ENCODE measurements at places on chromosomes 5 and 9. TPM values are rescaled to one million over a fixed set of nuclear protein-coding genes. Genes with fewer than 3 reads are reported as not detected.
A peak's percentile ranks its signal among the peaks of the same experiment; 100 is the strongest.

- peaks cover 29% of the 10 kb centered on the region for H3K36me3 ChIP-seq
- no peaks in the 10 kb centered on the region for H3K27me3 ChIP-seq
- no peak overlapping the region for H3K4me3 ChIP-seq
- no peak for DNase-seq
Observed at GRCh38 chr5:16756692-16757091, 139.9 kb upstream of the RETREG1 start.

GRCh38 chr9:89702401-89702800, 97.6 kb downstream of the GADD45G start:
- no peak overlapping the region for H3K4me3 ChIP-seq
- DNase-seq = no peak

- peaks cover 59% of the 10 kb centered on the region for H3K27me3 ChIP-seq
- H3K36me3 ChIP-seq = no peaks in the 10 kb centered on the region
- H3K4me1 ChIP-seq = peaks cover 6% of the 10 kb centered on the region
- no peak overlapping the region for H3K27ac ChIP-seq
Observed at GRCh38 chr9:107471552-107471951, 18.0 kb downstream of the KLF4 start.

DNA sequence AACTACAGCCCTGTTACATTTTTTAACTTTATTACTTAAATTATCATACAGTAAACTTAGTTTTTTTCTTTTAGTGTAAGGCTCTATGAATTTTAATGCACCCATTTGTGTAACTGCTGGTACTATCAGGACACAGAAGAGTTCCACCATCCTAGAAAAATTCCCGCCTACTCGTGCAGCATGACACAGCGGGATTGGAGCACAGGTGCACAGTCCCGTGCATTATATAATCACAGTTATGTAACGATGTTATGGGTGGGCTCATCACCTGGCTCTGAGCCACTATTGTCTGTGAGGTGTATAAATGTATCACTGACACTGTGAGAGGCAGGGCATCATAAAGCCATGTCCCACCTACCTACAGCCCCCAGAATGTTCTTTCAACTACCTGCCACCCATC, 80.7 kb downstream of the DRD1 start:
- no peaks in the 10 kb centered on the region for H3K36me3 ChIP-seq
- H3K4me1 ChIP-seq = no peaks in the 10 kb centered on the region
- peaks cover 27% of the 10 kb centered on the region for H3K27me3 ChIP-seq
- no peak overlapping the region for H3K27ac ChIP-seq

GRCh38 chr5:123441408-123441807, 18.2 kb upstream of the CEP120 start:
- no peaks in the 10 kb centered on the region for H3K27me3 ChIP-seq
- H3K27ac ChIP-seq = no peak overlapping the region
- no peaks in the 10 kb centered on the region for H3K36me3 ChIP-seq
- no peak overlapping the region for H3K4me3 ChIP-seq
- no peaks in the 10 kb centered on the region for H3K4me1 ChIP-seq

- no peaks in the 10 kb centered on the region for H3K36me3 ChIP-seq
- H3K27me3 ChIP-seq = no peaks in the 10 kb centered on the region
- H3K4me1 ChIP-seq = peaks cover 64% of the 10 kb centered on the region
- H3K4me3 ChIP-seq = no peak overlapping the region
Observed at GRCh38 chr5:160929360-160929759, 77.3 kb upstream of the ATP10B start.

The ABCA2 gene
- 26.4 TPM for total RNA-seq

GRCh38 chr9:133135146-133135745, 14.2 kb upstream of the RALGDS start:
- no peaks in the 10 kb centered on the region for H3K36me3 ChIP-seq
- H3K4me1 ChIP-seq = peaks cover 15% of the 10 kb centered on the region
- no peak for DNase-seq
- peak overlapping the region; percentile 83 for H3K27ac ChIP-seq
- H3K27me3 ChIP-seq = no peaks in the 10 kb centered on the region
- H3K4me3 ChIP-seq = no peak overlapping the region

The SPATA31E1 gene
- total RNA-seq = not detected

The C5 gene
- total RNA-seq = 47.1 TPM

DNA sequence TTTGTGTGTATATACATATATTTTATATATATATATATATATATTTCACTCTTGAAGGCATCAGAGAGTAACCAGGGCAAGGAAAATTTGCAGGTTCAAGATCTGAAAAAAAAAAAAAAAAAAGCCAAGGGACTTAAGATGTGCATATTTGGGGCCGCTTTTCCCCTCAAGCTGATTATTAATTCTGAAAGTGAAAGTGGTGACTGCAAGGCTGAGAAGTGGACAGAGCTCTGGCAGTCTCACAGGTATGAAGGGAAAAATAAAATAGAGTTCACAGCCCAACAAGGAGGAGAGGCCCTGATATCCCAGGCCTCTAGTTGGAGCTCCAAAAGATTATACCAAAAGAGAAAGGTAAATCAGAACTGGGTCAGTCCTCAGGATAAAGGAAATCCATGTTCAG, 234.4 kb upstream of the GAS1 start:
- peaks cover 1% of the 10 kb centered on the region for H3K36me3 ChIP-seq
- no peak overlapping the region for H3K27ac ChIP-seq
- peaks cover 3% of the 10 kb centered on the region for H3K27me3 ChIP-seq
- H3K4me3 ChIP-seq = no peak overlapping the region
- no peak for DNase-seq

The PHYHD1 gene
- total RNA-seq = 19.9 TPM

DNA sequence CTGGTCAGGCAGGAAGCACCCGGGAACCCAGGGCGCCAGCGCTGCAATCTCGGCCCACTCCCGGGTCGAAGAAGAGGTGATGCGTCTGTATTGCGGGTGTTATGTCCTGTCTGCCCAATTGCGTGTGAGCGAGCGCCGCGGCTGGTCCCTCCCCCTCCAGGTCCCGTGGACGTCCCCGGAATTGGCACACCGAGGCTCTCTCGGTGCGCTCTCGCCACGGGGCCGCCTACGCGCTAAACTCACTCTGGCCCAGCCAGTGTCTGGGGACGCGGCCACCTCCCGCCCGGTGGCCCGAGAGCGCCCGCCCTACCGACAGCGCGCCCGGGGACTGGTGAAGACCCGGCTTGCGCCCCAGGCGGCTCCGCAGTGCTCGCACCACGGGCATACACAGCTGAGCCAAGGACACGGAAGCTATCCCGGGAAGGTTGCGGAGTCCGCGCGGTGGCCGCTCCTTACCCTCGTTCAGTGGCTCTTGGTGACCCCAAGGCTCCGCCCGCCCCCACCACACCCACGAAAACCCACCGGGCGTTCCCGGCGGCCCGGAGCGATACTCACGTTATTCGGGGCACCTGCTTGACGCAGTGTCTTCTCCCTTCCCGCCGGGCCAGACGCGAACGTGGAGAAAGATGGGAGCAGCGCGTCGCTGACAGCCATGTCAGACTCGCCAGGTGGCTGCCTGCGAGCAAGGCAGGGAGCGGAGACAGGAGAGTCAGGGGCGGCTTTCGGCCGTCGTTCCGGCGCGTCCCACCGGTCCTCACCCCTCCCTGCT, 1.0 kb downstream of the KLF4 start:
- H3K4me3 ChIP-seq = peak overlapping the region; percentile 85
- peaks cover 76% of the 10 kb centered on the region for H3K27me3 ChIP-seq
- H3K36me3 ChIP-seq = peaks cover 7% of the 10 kb centered on the region
- peak overlapping the region; percentile 94 for H3K27ac ChIP-seq
- DNase-seq = peak; percentile 23
- H3K4me1 ChIP-seq = peaks cover 13% of the 10 kb centered on the region

The PFN3 gene
- not detected for total RNA-seq

DNA sequence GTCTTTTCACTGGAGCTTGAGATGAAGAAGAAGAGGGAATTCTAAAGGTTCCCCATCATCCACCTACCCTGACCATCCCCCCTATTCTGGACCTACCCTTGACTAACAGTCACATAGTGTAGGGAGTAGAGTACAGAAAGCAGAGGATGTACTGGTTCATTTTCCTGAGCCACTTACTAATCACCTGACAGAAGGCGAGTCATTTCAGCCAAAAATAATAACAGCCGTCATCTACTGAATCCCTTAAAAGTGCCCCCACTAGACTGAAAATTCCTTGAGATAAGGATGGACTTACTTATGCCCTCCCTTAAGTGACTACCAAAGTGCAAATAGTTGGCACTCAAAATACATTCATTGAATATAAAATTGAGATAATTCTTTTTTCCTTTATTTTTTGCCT, 112.2 kb downstream of the FOXD1 start:
- no peak for DNase-seq
- H3K4me3 ChIP-seq = no peak overlapping the region
- H3K4me1 ChIP-seq = peaks cover 16% of the 10 kb centered on the region
- no peaks in the 10 kb centered on the region for H3K36me3 ChIP-seq

- H3K4me1 ChIP-seq = peaks cover 34% of the 10 kb centered on the region
- DNase-seq = no peak
- H3K36me3 ChIP-seq = peaks cover 13% of the 10 kb centered on the region
- H3K27me3 ChIP-seq = no peaks in the 10 kb centered on the region
- H3K4me3 ChIP-seq = no peak overlapping the region
- H3K27ac ChIP-seq = no peak overlapping the region
Observed at GRCh38 chr5:139688088-139688702, 40.0 kb downstream of the CXXC5 start.

DNA sequence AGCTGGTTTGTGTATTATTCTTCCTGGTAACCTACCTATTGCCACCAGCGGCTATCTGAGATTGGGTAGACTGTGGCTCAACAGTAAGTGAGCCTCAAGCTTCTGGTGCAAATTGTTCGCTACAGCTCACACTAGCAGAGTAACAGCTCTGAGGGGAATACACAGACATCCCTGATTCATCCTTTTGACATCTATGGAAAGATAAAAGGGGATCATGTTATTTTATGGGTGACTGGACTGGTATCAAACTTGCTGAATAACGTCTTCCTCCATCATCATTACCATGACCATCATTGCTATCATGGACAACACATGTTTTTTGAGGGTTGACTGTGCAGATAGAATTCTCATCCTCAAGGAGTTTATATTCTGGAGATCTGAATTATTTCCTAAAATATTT, 129.6 kb downstream of the PIK3R1 start:
- H3K4me1 ChIP-seq = peaks cover 2% of the 10 kb centered on the region
- H3K4me3 ChIP-seq = no peak overlapping the region
- no peaks in the 10 kb centered on the region for H3K27me3 ChIP-seq
- H3K36me3 ChIP-seq = no peaks in the 10 kb centered on the region

- H3K27ac ChIP-seq = no peak overlapping the region
- no peak for DNase-seq
- H3K36me3 ChIP-seq = no peaks in the 10 kb centered on the region
- H3K4me3 ChIP-seq = no peak overlapping the region
- no peaks in the 10 kb centered on the region for H3K27me3 ChIP-seq
Observed at GRCh38 chr5:20555034-20555433, 567.0 kb upstream of the CDH18 start.

The RNF224 gene
- 0.27 TPM for total RNA-seq

DNA sequence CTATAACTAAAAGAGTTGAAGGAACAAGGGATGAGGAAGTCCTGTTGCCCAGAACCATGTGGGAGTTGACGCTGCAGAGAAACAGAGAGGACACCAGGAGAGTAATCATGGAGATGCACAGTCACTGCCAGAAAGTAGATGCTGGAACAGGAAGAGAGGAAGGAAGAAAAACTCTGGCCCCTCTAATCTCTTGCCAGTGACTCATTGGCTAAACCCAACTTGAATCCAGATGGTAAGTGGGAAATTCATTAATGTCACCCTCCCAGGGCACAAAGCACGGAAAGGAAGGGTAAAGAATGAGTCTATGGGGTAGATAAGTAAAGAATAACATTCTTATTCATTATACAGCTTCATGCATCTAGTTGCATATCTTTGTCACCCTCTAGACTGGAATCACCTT, 631.9 kb downstream of the PRELID2 start:
- peaks cover 2% of the 10 kb centered on the region for H3K4me1 ChIP-seq
- no peak overlapping the region for H3K4me3 ChIP-seq
- H3K27ac ChIP-seq = no peak overlapping the region
- no peaks in the 10 kb centered on the region for H3K36me3 ChIP-seq
- DNase-seq = no peak
- no peaks in the 10 kb centered on the region for H3K27me3 ChIP-seq

DNA sequence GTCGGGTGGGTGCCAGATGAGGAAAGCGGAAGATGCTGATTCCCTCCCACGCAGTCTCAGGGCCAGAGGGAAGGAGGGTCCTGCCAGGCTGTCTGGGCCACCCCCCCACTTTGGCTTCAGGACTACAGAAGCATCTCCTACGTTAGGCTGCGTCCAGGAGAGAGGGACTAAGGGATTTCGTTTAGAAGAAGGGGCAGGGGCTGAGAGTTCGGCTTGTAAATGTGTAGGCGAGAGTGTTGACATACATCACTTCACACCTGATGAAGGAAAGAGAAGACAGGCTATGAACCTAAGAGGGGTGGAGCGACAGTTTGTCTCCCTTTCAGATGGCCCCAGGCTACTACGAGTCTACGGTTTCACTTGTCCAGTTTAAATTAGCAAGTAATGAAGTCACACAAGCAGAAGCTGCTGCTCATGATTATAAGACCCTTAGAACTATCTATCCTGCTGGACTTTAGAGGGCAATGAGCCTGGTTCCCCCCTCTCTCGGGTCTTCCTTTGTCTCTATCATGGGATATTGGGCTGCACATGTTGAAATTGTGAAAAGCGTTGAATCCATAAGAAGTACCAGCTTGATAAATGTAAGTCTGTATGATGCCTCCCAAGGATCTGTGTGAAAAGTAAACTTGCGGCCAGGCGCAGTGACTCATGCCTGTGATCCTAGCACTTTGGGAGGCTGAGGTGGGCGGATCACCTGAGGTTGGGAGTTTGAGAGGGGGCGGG, 193.0 kb downstream of the AOPEP start:
- H3K36me3 ChIP-seq = peaks cover 2% of the 10 kb centered on the region
- no peak for DNase-seq
- no peak overlapping the region for H3K4me3 ChIP-seq
- no peak overlapping the region for H3K27ac ChIP-seq

DNA sequence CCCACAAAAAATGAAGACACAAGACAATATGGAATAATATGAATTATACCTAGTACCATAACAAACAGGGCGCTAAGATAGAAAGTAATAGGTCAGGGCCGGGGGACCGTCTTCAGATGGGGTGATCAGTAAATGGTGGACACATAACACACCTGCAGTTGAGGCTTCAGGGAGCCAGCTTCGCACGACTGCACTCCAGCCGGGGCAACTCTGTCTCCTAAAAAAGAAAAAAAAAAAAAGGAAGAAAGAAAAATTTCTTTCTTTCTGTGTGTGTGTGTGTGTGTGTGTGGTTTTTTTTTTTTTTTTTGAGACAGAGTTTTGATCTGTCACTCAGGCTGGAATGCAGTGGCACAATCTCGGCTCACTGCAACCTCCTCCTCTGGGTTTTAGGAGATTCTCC, 75.0 kb upstream of the HSPA9 start:
- H3K4me3 ChIP-seq = no peak overlapping the region
- H3K36me3 ChIP-seq = no peaks in the 10 kb centered on the region
- no peak overlapping the region for H3K27ac ChIP-seq
- H3K4me1 ChIP-seq = peaks cover 5% of the 10 kb centered on the region
- peaks cover 18% of the 10 kb centered on the region for H3K27me3 ChIP-seq

- H3K36me3 ChIP-seq = no peaks in the 10 kb centered on the region
- H3K4me3 ChIP-seq = no peak overlapping the region
- no peak overlapping the region for H3K27ac ChIP-seq
Observed at GRCh38 chr5:145056800-145057199, 778.3 kb downstream of the PRELID2 start.

Measured in progenitor cell of endocrine pancreas (in vitro differentiated cells).